ENCODE measurements at places on chromosomes 3 and 15.
A peak's percentile ranks its signal among the peaks of the same experiment; 100 is the strongest.

- DNase-seq: no peak
Measured at GRCh38 chr3:121737644-121738043, 11.9 kb downstream of the GOLGB1 start.

GRCh38 chr15:32878869-32879805 is 161.3 kb downstream of the GREM1 start:
- DNase-seq: no peak

DNA sequence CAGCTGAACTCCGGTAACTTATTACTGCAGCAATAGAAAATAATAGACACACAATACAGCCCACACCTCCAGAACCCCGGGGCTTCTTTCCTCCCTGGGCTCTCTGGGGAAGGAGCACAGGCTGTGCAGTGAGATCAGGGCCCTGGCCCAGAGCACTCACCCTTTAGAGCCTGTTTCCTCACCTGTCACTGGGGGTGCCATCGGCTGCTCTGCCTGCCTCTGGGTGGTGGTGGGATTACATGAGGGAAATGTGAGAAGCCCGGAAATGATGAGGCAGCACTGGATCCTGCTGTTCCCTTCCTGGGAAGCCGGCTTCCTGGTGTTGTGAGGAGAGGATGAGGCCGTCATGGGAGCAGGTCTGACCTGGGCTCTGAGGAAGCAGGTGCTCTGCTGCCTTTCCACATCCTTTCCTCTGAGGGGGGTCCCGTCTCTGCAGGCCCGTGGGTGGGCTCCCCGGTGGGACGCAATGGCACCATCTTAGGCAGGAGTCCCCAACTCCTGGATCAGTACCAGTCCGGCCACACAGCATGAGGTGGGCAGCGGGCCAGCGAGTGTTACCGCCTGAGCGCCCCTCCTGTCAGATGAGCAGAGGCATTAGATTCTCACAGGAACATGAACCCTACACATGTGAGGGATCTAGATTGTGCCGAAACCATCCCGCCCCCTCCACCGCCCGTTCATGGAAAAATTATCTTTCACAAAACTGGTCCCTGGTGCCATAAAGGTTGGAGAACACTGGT is 220.9 kb upstream of the CTDSPL start:
- no peak for DNase-seq

GRCh38 chr15:42939841-42940240 is 19.3 kb upstream of the TTBK2 start:
- DNase-seq: no peak

DNA sequence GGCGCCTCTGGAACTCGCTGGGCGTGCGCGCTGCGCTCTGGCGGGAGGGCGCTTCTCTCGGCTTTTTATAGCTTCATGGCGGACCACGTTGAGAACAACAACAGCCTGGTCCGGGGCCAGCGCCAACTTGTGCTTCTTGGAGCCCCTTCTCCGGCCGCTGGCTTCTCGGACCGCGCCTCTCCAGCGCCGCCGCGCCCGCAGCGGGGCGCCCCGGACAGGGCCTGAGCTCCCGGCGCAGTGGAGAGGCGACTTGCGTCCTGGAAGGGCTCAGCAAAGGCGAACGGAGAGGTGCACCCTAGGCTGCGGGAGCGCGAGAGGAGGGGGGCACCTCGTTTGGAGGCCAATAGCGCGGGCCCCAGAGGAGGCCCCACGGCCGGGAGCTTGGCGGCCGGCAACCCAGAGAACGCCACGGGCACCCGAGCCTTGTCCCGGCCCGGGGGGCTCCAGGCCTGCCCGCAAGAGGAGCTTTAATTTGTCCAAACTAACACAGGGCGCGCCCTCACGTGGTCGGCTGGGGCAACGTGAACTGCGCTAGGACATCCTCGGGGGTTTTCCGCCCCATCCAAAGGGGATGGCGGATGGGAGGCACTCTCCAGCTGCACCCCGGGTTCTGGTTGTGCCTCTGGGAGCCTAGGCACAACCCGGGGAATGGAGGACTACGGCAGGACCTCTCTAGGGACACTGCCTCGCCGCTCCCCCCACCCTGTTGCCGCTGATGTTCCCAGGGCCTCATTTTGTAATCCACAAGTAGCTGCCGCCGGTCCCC is 37.8 kb downstream of the HMCES start:
- DNase-seq: peak; percentile 89

DNA sequence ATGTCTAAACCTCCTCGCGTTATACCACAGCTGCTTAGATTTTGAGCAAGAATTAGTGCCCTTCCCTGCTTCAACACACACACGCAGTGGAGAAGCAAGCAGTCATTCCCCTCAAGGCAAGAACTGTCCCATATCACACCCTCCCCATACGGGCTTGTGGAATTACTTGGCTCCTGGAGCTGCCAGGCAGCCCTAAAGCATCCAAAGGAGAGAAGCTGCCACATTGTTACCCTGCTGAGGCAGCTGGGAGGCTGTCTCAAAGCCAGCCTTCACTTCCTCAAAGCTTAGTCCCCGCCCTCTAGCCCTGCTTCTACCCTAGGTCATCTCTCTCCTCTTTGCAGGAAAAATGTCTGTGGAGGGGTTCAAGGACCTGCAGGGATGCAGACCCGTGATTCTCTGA is 153.4 kb downstream of the RORA start:
- DNase-seq: no peak

DNA sequence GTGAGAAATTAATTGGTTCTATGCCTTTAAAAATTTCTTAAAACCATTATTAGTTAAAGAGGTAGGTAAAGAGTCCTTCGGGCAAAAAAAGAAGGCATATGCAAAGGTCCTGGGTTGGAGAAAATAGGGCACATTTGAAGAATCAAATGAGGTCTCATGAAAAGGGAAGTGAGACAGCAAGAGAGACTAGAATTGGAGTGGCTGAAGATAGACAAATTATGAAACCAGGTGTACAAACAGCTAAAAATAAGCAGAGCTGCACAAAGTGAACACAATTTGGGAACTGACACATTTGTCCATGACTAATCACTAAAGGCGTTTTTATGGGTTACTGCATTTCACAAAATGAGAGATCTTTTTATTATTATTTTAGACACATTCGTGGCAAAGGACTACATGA is 581.2 kb downstream of the PYDC2 start:
- no peak for DNase-seq

DNA sequence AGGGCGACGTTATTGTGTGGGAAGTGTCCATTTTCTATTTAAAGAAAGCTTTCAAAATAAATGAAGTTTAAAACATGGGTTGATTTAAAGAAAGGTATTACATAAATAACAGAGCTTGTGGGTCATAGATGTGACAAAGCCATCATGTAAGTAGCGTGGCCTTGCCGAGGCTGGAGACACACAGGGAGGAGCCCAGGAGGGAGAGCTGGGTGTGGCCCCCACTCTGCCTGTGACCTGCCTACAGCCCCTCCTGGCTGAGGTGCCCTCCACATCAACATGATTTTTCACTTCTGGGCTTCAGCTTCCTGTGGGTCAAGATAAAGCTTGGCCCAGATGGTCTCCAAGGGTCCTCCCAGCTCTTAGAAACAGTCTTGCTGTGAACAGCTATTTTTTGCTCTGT is 12.5 kb upstream of the MGLL start:
- no peak for DNase-seq

DNA sequence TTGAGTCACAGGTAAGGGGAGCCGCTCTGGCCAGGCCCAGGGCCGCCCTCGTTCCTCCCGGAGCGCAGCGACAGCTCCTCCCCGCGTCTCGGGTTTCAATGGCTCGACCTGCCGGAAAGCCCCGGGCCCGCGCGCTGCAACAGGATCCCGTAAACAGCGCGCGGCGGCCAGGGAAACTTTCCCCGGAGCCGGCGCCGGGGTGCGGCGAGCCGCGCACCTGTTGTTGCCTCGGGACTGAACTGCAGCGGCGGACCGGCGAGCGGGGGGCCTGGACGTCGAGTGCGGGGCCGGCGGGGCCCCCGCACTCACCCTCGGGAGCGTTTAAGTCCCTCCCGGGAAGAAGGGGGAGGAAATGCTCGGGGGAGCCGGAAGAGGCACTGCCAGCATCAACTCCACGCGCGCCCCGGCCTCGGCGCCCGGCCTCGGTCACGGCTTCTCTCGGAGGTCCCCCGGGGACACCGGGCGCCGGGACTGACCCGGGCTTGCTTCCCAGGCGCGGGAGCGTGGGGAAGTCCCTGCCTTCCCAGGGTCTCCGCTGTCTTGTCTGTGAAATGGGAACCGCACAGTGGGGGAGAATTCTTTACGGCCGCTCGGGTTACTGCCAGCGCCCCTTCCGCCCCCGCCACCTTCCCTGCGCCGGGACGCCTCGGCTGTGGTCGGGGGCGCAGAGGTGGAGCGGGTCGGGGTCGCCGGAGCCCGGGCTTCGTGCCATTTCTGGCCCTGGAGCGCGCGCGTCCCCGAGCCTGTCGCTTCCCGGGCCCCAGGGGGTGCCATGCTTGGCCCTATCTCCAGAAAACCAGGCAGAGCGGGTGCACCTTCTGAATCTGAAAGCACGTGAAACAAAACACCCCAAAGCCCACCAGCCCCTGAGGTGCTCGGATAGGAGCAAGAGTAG is 7.5 kb upstream of the PGPEP1L start:
- no peak for DNase-seq

- DNase-seq: no peak
Measured at GRCh38 chr3:129557548-129557894, 14.5 kb downstream of the H1-8 start.
